ENCODE measurements at places on chromosomes 7 and 10.

GRCh38 chr10:59752278-59752940 lies 846 bp downstream of the MRLN start:
- no peak for DNase-seq

GRCh38 chr10:98096731-98097130 lies 37.7 kb upstream of the R3HCC1L start:
- DNase-seq = no peak

- DNase-seq = no peak
Observed at GRCh38 chr7:85176197-85176596, 10.7 kb downstream of the SEMA3D start.

- no peak for DNase-seq
Observed at GRCh38 chr10:73119457-73119856, 9.2 kb downstream of the NUDT13 start.

GRCh38 chr10:11678074-11678793 lies 63.9 kb upstream of the ECHDC3 start:
- peak; percentile 9 for DNase-seq

Data from stimulated activated CD8-positive, alpha-beta memory T cell treated with anti-CD3 and anti-CD28 coated beads, Interleukin-15, amount 100 ng/mL, for 48 hours (primary cell).